Stimulated activated CD4-positive, alpha-beta T cell treated with anti-CD3 and anti-CD28 coated beads, Interleukin-4, amount 100 ng/mL, for 48 hours (primary cell): ENCODE measurements at places on chromosomes 2 and 18.

GRCh38 chr2:127041259-127041970, 65.5 kb downstream of the BIN1 start:
- no peak for DNase-seq

DNA sequence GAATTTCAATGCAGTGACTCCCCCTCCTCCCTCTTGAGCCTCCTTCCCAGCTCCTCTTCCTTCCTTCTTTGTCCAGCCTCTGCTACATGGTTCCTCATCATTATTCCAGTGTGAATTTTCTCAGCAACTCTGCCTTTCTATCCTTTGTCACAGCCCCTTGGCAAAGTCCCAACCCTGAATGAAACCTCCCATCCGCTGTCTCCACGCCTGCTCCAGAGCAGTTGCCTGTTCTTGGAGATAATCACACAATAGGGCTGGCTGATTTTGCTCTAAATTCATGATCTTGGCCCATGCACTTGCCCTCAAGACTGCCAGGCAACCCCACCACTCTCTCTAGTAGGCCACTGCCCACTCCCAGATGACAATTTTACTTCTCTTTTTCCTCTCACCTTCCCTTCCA, 61.4 kb downstream of the BCL2L11 start:
- no peak for DNase-seq

DNA sequence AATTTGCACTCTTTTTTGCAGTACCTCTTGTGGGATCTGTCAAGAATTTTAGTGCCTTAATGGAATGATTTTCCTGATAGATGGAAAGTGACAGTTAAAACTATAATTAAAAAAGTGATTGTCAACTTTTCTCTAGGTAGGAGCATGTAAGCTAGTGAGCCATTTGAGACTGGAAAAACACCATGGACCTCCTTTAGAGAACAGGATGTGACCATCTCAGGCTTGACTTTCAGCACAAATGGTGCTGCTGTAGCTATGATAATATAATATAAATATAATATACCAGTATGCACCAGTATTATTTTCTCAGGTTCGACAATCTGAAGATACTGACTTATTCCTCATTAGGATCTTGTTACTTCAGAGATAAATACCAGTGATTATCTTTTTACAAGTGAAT, 27.8 kb downstream of the ZNF236 start:
- no peak for DNase-seq

GRCh38 chr2:181892799-181893435, 1.4 kb downstream of the ITPRID2 start:
- DNase-seq: no peak

- no peak for DNase-seq
Measured at GRCh38 chr2:219245899-219246230, 586 bp downstream of the STK16 start.

GRCh38 chr18:48752928-48753327, 197.8 kb downstream of the SMAD7 start:
- no peak for DNase-seq

DNA sequence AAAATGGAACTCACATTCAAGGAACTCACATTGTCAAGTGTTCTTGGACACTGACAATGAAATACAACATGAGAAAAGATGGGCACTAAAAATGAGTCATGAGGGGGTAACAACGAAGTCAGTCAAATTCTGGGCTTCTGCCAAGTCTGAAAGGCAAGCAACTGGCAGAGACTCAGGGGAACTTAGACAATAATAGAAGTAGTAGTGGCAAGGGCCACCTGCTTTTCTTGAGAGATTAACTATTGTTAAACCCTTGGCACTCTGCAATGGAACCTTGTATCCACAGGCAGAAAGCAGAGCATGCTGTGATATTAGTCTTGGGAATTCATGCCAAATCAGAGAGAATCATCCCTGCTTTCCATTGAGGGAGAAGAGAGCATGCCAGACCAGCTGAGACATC, 382.6 kb upstream of the CDH2 start:
- DNase-seq: no peak

DNA sequence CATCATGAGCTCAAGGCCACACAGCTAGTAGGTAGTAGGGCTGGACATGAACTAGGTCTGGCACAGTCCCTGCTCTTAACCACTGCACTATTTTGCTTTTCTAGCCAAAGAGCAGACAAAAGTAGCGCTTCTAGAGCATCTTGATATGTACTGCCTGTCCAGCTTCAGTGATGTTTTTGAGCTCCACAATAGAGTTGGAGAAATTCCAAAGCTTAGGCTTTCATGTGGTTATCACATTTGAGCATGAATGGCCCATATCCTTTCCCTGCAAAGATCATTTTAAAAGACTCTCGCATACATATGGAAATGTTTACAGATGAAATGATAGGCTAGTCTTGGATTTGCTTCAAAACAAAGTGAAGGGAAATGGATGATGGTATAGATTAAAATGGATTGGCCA, 128.7 kb downstream of the MAP3K20 start:
- DNase-seq: no peak

DNA sequence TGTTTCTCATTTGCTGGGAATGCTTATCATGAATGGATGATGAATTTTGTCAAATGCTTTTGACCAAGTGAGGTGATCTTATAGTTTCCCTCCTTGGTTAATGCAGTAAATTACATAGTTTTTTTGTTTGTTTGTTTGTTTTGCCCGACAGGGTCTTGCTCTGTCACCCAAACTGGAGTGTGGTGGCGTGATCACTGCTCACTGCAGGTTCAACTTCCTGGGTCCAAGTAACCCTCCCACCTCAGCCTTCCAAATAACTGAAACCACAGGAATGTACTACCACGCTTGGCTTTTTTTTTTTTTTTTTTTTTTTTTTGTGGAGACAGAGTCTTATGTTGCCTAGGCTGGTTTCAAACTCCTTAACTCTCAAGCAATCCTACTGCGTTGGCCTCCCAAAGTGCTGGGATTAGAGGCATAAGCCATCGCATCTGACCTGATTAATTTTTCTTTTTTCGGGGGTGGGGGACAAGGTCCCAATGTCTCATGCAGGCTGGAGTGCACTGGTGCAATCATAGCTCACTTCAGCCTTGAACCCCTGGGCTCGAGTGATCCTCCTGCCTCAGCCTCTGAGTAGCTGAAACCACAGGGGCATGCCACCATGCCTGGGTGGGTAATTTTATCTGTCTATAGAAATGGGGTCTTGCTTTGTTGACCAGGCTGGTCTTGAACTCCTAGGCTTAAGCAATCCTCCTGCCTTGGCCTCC, 48.6 kb downstream of the SMAD2 start:
- DNase-seq: no peak

- DNase-seq: no peak
Measured at GRCh38 chr2:28320009-28320365, 72.7 kb upstream of the FOSL2 start.

DNA sequence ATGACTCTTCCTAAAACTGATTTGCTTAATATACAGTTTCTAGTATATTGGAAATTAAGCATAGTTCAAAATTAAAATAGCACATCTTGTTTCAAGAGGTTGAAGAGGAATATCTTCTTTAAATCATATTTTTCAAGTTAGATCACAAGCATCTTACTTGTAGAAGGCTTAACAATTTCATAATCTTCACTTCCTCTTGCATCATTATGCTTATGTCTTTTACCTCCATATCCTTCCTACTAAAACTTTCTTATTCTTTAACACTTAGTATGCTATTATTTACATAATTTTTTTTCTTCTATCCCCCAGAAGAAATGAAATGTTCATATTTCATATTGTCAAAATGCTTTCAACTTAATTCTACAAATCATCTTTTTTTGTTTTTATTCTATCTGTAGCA, 1354.9 kb upstream of the TMEFF2 start:
- DNase-seq: no peak

- no peak for DNase-seq
Measured at GRCh38 chr2:162385536-162385935, 41.6 kb downstream of the GCA start.

GRCh38 chr2:13638181-13638580, 921.4 kb downstream of the TRIB2 start:
- no peak for DNase-seq

- DNase-seq: no peak
Measured at GRCh38 chr18:60502591-60502990, 130.0 kb upstream of the MC4R start.

DNA sequence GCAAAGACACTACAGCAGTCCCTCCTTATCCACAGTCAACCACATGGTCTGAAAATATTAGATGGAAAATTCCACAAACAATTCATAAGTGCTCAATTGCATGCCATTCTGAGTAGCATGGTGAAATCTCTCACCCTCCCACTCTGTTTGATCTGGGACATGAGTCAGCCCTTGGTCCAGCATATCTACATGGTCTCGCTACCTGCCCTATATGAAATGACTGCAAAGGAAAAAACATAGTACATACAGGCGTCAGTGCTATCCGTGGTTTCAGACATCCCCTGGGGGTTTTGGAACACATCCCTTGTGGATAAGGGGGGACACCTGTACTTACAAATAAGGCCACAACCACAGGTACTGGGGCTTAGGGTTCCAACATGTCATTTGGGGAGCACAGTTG, 73.7 kb downstream of the CABLES1 start:
- peak; percentile 26 for DNase-seq
